RCC 7860 (cell line): ENCODE measurements at places on chromosomes 16 and 17.

DNA sequence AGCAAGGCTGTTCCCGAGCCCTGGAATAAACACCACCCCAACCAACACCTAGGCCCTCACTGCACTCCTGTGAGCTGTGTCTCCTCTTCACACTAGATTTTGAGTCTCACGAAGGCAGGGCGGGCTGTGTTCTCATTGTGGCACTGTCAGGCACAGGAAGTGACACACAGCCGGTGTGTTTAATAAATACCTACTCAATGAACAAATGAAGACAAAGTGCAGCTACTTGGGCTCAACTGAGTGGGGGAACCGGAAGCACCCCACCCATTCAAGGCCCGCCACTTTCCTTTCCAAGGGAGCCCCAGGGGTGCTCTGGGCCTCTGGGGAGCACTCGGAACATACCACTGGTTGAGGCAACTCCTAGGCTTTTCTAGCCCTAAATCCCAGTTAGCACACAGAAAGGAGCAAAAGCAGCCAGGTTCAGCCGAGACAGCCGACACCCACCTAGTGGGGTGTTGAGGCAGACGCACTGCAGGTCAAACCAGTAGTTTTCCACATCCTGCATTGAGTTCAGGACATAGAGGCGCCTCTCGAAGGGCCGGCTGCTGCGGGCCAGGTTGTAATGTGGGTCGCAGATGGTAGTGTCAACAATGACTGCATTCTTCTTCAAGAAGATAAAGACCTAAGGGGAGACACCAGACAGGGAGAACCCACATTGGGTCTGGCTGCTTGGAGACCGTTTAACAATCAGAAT lies 57.7 kb downstream of the GTF3C1 start:
- no peak for DNase-seq

- DNase-seq: no peak
Measured at GRCh38 chr16:11212798-11213196, 43.2 kb downstream of the SOCS1 start.

DNA sequence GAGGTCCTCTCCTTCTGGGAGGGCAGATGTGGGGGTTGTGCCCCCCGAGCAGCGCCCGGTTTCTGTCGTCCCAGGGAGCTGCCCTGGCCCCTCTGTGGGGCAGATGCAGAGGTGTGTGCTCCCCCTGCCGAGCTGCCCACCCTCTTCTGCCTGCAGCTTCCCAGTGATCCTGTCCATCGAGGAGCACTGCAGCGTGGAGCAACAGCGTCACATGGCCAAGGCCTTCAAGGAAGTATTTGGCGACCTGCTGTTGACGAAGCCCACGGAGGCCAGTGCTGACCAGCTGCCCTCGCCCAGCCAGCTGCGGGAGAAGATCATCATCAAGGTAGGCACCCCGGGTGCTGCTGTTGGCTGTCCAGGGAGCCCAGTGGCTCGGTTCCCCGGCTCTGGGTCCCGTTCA lies 110.8 kb downstream of the SDR42E1 start:
- no peak for DNase-seq

GRCh38 chr16:51440131-51440889 lies 289.2 kb upstream of the SALL1 start:
- no peak for DNase-seq
